GOT3 (cell line): ENCODE measurements at places on chromosomes 5 and 9.

- DNase-seq = no peak
Measured at GRCh38 chr9:3908731-3909130, 382.9 kb upstream of the RFX3 start.

DNA sequence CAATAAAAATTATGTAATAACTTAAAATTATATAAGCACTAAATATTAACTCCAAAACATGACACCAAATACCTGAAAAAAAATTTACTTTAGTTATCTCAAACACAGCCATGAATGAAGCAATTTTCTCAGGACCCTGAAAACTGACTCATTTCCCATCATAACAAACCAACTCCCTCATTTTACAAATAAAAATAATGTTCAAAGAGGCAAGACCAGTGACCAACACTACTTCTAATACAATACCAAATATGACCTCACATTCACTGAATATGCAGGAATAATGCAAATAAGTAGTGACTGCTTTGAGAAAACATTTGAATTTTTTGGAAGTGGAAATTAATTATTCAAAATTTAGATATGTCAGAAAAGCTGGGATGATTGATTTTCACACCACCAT, 21.6 kb downstream of the FBLL1 start:
- no peak for DNase-seq

DNA sequence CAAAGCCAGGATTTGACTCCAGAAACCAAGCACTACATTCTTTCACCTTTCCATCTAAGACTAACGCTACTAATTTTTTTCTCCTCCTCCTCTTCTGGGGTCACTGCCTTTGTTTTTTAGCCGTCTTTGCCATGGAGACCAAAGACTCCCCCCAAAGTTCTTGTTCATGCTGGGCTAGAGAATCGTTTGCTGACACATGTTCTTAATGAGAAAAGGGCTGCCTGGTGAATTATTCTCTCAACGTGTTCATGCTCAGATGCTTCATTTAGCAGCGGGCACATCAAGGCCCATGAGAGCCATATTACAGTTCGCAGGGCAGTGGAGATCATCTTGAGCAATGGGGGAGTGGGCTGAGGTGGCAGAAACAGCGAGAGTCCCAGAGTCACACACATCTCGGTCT, 134.9 kb downstream of the SLIT3 start:
- no peak for DNase-seq

DNA sequence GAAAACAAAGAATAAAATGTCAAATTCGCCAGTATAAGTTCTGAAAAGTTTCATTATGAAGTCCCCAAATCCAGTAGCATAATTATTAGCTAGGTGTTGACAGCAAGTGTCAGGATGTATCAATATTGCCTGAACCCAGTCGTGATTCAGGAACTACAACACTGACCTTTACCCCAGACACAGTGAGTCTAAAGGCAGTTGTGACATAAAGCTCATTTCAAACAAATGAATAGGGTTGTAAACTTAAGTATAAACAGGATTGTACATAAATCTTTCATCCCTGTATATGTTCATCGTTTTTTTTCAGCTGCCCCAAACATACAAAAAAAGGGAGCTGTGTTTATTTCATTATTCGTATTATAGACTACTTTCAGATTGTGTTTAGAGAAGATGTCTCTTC, 385.7 kb downstream of the PLK2 start:
- no peak for DNase-seq

GRCh38 chr5:132464156-132464939, 26.2 kb downstream of the IRF1 start:
- DNase-seq = no peak

- no peak for DNase-seq
Measured at GRCh38 chr5:171701100-171701541, 84.5 kb upstream of the SMIM23 start.

- no peak for DNase-seq
Measured at GRCh38 chr5:540906-541538, 16.8 kb upstream of the SLC9A3 start.
